ENCODE measurements at places on chromosomes 7 and 10.
A peak's percentile ranks its signal among the peaks of the same experiment; 100 is the strongest.

- peak; percentile 61 for DNase-seq
Observed at GRCh38 chr10:130127364-130128061, 8.7 kb upstream of the GLRX3 start.

DNA sequence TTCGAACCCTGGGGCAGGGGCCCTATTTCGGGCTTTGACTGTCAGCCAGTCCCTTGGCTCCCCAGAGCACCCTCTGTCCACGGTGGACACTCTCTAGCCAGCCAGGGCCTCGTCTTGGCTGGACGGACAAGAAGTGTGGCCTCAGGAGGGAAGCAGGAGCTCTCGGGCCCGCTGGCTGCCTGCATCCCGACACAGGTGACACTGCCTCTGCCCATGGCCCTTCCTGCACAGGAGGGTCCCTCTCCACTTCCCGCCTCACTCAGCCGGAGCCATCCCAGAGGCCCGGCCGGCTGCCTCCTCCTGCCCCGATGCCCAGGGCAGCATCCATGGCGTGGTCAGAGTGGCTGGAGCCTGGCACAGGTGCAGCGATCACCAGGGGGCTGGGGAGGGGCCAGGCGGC is 7.9 kb downstream of the ADGRA1 start:
- DNase-seq, result no peak

DNA sequence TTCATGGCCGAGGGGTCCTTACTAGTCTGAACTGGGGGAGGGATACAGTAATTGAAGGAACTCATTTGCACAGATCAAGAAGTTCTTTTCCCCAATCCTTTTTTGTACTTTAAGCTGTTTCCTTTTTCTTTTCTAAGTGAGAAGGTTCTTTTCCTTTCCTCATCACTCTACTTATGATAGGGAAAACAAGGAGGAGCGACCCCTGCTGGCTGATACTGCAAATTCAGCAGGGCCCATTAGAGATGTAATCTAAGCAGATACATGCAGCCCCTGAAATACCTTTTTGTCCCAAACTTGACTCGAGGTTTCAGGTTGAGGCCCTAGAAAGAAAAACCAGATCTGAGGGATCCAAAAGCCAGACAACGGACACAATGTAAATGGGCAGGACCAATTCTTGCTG is 305.5 kb downstream of the DNAJB9 start:
- no peak for DNase-seq

DNA sequence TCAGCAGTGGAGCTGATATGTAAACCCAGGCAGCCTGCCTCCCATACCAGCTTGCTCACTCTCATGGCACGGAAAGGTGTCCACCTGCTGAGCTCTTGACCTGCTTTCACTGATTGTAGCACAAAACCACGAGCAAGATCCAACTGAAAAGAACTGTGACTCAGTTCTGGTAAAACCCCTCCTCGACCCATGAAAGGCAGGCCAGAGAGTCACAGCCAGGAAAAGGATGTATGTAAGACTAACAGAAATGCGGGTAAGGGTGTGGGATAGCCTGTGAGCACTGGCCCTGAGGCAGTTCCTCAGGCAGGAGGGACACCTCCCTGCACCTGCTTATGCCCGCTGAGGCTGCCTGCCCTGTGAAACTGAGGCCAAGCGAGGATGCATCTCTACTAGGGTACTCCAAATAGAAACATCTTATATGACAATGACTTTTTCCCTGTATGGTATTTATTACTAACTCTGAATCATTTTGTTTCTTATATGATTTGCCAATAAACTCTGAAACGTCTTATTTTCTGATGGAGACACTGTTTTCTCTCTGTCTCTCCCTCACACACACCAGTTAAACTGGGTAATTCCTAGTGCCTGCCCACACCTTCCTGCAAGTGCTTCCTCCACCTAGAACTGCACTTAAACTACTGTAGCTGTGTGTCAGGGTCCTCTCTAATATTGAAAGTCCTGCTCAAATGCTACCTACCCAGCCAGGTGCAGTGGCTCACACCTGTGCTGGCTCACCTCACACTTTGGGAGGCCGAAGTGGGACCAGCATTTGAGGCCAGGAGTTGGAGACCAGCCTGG is 73.3 kb upstream of the GHITM start:
- no peak for DNase-seq

- no peak for DNase-seq
Observed at GRCh38 chr10:12214093-12214492, 18.1 kb downstream of the CDC123 start.

GRCh38 chr10:18450298-18450697 is 201.1 kb downstream of the NSUN6 start:
- DNase-seq, result no peak

- no peak for DNase-seq
Observed at GRCh38 chr7:75968012-75968411, 26.4 kb downstream of the TMEM120A start.

Data from left hindlimb (tissue), 1 donor.